ENCODE measurements at places on chromosomes 2 and 18.
A peak's percentile ranks its signal among the peaks of the same experiment; 100 is the strongest.

DNA sequence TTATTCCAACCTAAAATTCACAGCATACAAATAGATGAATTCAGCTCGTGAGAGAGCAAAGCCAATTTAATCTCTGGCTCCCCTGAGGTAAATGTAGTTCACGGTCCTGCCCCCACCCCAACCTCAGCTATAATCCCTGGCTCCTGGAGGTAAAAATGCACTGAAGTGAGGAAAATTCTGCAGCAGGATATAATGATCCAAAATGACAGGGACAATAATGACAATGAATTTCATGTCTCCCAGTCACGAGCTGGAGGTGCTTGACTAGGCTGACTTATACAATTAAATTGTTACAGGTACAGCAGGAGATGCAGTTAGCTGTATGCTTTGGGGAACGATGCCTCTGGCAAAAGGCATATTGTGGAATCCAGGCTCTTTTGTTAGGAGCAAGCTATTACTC is 82.0 kb downstream of the GPD2 start:
- no peak for DNase-seq

GRCh38 chr2:118954297-118955060 is 12.5 kb downstream of the MARCO start:
- no peak for DNase-seq

DNA sequence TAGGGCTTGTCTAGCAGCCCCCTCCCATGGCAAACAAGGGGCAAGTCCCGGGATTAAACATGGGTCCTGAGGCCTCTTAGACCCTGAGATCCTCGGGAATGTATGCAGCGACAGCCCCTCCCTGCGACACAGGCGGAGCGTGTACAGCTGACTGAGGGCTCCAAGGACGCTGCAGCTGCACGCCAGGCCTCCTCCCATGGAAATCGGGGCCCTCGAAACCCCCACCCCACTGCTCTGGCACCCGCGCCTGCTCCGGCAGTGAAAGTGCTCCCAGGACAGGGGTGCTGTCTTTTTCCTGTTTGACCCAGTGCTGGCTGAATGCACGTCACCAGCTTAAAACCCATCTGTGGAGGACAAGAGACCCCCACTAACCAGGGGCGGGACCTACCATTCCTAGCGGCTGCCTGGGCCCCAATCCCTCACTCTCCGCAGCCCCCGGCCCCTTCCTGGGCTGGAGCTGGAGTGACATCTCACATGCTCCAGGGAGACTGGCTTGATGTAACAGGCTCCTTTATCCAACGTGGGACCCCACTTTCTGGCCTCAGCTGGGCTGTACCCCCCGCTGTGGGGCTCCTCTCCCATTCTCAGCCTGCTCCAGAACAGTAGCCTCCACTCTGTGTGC is 247.7 kb downstream of the TWIST2 start:
- no peak for DNase-seq

GRCh38 chr2:235856151-235856854 is 311.9 kb downstream of the GBX2 start:
- no peak for DNase-seq

DNA sequence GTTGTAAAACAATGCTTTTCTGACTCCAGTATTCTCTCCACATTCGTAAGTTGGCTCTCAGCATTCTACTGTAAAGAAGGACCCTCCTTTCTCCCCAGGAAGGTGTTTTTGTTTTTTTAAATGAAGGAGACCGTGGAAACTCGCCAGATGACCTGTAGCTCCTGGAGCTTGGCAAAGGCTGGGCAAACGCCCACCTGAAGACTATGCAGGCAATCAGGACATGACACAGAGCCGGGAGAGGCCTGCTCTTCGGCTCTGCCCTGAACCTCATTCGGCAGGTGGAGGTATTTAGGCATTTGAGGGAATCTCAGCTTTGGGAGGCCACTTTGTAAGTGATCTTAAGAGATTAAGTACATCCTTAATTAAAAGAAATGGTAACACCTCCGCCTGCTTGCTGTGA is 17.4 kb downstream of the CASP10 start:
- DNase-seq, result no peak

DNA sequence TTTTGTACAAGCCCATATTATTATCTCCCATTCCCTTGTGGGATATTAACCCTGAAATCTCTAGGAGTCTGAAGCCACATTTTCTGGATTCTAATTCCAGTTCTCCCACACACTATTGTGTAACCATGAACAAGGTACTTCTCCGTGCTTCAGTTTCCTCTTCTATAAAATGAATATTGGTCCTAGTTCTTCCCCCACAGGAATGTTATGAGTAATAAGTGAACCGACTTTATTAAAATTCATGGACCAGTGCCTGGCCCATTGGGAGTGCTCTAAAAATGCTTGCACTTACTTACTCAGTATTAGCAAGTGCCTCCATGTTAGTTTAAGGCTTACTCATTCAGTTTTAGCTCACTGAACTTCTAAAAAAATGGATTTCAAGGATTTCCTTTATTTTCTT is 1.4 kb upstream of the ACMSD start:
- no peak for DNase-seq

- no peak for DNase-seq
Measured at GRCh38 chr2:20584399-20585358, 66.2 kb downstream of the HS1BP3 start.

GRCh38 chr2:29811378-29811777 is 110.0 kb downstream of the ALK start:
- DNase-seq, result no peak

GRCh38 chr2:26537826-26538475 is 60.0 kb upstream of the OTOF start:
- DNase-seq, result no peak

- DNase-seq, result no peak
Measured at GRCh38 chr2:150997702-150998440, 263.8 kb downstream of the RBM43 start.

- DNase-seq, result no peak
Measured at GRCh38 chr2:186518291-186518690, 32.2 kb downstream of the ZC3H15 start.

GRCh38 chr2:65453916-65454315 is 21.5 kb upstream of the SPRED2 start:
- DNase-seq, result no peak

DNA sequence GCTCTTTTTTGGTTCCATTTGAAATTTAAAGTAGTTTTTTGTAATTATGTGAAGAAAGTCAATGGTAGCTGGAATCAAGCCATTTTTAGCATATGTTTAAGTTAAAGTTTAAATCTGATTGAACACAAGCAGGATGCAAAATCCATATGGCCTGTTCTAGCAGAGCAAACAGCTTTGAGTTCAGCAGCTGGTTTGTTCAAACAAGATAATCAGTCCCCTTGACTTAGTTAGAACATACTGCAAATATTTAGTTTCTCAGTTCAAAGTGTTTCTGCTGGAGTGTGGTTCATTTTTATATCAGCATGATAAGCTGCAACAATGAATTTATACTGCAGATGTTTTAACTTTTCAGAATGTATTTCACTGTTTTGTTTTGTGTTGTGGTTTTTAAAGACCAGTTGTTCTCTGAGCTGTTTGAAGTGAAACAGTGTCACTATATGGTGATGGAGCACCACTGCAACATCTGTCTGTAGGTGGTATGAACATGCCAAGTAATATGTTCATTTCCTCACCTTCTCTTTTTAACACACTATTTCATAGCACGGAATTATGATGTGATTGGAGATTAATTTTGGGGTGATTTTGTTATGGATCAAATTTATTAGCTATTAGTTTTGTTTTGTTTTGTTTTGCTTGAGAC is 125.3 kb downstream of the COL4A4 start:
- DNase-seq, result no peak

- no peak for DNase-seq
Measured at GRCh38 chr2:32941944-32942690, 4.6 kb upstream of the LTBP1 start.

DNA sequence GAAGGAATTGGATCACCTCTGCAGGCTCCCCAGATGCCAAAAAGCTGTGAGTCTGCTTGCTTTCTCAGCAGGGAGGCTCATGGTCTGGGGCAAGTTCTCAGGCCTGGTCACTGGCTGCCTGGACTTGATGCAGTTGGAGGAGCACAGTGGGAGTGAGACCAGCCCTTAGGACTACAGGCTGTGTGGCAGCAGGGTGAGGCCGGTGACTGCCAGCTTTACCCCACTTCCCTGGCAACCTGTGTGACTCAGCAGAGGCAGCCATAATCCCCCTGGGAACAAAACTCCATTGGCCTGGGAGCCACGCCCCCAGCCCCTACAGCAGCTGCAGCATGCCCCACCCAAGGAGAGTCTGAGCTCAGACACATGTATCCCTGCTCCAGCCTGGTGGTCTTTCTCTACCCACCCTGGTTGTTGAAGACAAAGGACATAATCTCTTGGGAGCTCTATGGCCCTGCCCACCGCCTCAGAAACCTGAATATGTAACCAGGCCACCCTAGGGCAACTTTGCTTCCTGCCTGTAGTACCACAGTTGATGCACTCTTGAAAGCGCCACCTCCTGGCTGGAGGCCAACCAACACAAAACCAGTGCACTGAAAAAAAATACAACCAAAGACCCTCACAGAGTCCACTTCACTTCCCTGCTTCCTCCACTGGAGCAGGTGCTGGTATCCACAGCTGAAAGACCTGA is 106.8 kb upstream of the SPATS2L start:
- no peak for DNase-seq

DNA sequence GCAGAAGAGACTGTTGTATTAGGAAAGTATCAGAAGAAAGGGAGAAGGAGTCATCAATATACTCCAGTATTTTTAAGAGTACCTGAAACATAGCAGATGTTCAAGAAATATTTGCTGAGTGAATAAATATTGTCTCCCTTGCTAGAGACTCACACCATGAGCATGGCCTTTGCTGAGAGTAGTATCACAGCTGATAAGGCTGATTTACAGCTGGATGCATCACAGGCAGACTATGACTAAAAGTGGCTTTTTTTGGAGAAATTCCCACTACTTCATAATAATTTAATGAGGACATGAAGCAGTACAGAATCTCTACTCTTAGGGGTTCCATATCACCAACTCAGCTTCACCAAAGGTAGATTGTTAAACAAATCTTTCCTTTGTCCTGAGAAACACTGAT is 373.3 kb downstream of the RBM43 start:
- DNase-seq, result no peak

- DNase-seq, result peak; percentile 83
Measured at GRCh38 chr2:96164459-96165184, 19.4 kb upstream of the DUSP2 start.
